ENCODE measurements at places on chromosomes 12 and 14.

DNA sequence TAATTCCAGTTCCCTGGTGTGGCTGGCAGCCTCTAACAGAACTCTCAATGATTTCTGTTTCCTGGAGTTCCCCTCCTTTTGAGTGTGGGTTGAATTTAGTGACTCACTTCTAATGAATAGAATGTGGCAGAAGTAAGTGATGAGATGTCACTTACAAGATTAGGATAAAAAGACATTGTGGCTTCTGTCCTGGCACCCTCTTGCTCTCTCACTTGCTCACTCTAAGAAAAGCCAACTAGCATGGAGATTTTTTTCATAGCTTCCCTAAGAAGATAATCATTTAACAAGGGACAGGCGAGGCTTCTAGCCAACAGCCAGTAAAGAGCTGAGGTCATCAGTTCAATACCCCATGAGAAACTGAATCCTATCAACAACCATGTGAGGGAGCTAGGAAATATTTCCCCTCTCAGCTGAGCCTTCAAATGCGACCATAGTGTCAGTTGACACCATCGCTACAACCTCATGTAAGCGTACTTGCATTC lies 156.7 kb downstream of the TMTC3 start:
- no peak for DNase-seq

GRCh38 chr14:92914087-92914656 lies 8.8 kb upstream of the CHGA start:
- no peak for DNase-seq

GRCh38 chr12:12194206-12194605 lies 72.6 kb downstream of the LRP6 start:
- DNase-seq: no peak

GRCh38 chr12:67048371-67048770 lies 220.8 kb upstream of the CAND1 start:
- DNase-seq: no peak
